ENCODE measurements at places on chromosomes 2 and 18.

DNA sequence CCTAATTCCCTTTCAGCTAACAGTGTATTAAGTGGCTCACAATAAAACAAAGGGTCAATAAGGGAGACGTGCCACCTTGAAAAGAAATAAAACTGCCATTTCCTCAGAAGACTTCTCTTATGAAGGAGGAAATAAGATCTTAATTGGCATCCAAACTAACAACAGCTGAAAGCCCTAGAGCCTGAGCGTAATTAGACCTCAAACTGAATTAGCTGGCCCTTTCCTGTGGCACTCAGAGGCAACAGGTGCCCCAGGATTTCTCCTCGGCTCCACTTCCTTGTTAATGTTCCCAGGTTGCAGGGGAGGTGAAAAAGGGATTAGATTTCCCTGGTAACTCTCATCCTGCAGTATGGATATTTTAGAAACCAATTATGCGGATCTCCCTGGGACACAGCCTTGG is 804.3 kb downstream of the DCDC2C start:
- no peak for DNase-seq

- no peak for DNase-seq
Measured at GRCh38 chr2:226890286-226890685, 54.4 kb downstream of the RHBDD1 start.

DNA sequence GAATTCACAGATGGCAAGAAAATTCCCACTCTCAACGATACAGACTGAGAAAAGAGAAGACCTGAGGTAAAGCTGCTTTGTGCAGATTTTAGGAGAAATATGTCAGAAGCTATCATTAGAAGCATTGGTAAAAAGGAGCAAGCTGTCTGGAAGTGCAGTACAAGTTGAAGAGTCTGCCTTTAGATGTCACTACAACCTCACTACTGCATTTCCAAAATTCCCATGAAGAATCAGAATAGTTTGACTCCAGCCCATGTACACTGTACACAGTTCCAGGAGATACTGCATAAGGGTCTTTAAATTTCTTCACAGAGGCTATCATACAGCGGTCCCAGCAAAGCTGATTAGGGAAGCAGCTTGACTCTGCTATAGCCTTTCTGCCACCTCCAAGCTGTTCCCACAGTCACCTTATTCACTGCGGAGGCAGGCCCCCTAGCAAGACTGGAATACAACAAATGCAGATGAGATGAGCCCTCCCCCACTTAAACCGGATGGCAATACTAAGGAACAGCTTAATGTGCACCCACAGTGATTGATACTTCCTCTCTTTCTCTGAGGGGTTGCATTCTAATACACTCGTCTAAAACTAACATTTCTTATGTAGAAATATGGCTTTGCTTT is 527.4 kb downstream of the TMEM182 start:
- no peak for DNase-seq

- no peak for DNase-seq
Measured at GRCh38 chr2:10438688-10439087, 9.4 kb downstream of the ODC1 start.

- no peak for DNase-seq
Measured at GRCh38 chr2:1521191-1521877, 108.1 kb downstream of the TPO start.
